ENCODE measurements at places on chromosomes 3 and 15.

DNA sequence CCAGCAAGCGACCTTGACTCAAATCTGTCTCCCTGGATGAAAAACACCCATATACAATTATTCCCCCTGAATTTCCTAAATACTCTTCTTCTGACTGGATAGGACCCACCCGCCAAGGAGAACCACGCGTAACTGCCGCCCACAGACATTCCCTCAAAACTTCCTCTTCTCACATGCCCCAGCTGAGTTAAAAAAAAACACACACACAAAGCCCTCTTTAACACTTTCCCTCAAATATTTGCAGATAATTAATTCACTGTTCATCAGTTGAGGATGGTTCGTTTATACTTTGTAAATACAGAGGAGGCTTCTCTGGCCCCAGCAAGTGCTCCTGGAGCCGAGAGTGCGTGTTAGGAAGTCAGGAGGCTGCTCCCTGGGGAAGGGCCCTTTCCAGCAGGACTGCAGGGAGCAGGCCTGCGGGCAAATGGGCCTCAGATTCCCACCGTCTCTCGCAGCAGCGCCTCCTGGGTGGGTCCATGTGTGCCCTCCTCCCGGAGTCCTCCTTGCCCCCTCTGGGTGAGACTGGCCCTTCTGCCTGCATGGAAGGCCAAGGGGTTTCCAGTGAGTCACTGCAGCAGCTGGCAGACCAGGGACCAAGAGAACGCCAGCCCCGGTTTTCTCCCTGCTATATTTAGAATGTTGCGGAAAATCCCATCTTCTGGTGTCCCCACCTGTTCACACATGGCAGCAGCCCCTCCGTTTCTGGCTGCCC, 46.8 kb downstream of the MGLL start:
- peak; percentile 37 for DNase-seq

DNA sequence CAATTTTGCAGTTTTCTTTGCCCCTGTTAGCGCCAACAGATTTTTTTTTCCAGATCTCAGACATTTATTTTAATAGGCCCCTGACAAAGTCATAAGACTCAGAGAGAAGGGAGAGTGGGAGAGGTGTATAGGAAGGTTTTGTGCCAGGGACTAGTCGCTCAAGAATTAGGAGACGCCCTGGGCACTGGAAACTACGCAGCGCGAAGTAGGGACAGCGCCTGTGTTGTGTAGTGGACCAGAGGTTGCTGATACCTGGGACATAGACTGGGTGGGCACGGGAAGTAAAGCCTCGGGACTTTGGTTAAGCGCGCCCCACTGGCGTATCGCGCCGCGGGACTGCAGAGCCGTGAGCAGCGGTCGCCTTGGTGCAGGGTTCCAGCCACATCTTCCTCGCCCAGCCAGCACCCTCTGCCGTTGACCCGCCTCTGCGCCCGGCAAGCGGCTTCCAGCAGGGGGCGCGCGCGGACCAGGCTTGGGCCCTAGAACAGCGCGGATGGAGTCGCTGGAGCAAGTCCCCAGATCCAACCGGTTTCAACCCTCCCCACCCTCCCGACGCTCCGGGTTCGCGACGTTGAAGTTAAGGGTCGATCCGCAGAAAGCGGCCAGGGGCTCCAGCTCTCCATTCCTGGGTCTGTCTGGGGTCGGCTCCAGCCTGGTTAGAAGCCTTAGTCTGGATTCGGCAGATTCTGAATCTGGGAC, 3.0 kb upstream of the ISLR2 start:
- DNase-seq: peak; percentile 80

DNA sequence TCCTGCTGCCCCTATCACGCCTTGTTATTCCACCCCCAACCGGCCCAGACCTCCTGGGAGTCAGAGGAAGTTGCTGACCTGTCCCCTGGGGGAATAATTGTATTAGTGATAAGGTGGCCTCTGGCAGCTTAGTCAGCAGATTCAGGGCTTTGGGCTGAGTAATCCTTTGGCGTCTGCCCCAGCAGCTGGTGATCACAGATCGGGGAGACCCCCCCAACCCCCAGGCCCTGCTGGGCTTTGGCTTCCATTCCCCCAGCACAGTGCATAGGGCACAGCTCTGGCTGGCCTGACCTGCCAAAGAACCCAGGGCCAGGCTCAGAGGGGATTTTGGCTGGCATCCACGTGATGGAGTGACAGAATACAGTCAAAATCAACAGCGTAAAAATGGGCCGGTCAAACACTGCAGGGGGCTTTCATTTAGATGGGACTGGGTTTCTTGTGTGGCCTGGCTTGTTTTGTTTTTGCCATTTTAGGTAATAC, 3.9 kb upstream of the NR2E3 start:
- no peak for DNase-seq

GRCh38 chr15:101558221-101558941, 68.9 kb upstream of the PCSK6 start:
- no peak for DNase-seq

GRCh38 chr3:2452249-2452648, 353.6 kb downstream of the CNTN4 start:
- DNase-seq: no peak

GRCh38 chr3:83770664-83771402, 1188.0 kb upstream of the CADM2 start:
- no peak for DNase-seq

GRCh38 chr3:155441026-155441425, 147.5 kb upstream of the STRIT1 start:
- DNase-seq: no peak

DNA sequence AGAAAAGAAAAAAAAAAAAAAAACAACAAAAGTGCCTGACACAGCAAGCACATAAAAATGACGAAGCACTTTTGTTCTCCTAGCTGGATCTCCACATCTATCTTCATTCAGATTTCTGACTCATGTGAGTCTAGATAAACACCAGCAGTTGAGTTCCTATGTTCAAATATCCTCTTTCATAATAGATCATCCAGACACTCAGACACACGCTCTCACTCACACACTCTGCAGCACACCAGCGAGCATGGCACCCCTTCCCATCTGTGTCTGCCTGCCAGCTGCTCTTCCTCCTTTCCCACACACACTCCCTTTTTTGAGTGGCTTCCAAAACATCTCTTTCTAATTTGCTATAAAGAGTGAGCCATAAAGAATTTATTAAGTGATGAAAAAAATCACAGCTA, 19.8 kb upstream of the CELF6 start:
- DNase-seq: peak; percentile 13

- DNase-seq: no peak
Measured at GRCh38 chr3:36373666-36374065, 6.6 kb upstream of the STAC start.

DNA sequence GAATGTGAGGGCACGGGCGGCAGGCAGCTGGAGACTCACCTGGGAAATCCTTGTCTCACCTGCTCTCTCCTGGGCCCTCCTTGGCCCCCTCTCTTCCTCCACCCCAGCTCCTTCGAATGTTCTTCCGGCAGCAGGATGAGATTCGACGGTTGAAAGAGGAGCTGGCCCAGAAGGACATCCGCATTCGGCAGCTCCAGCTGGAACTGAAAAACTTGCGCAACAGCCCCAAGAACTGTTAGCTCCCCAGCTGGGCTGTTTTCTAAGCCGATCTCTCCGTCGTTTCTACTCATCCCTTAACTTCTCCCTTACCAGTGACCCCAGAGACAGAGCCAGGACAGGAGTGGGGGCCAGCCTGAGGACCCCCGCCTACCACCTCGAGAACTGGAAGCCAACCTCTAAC, 95.0 kb downstream of the ANP32A start:
- no peak for DNase-seq

GRCh38 chr3:119300991-119301391, 6.8 kb downstream of the ARHGAP31 start:
- DNase-seq: no peak

- peak; percentile 56 for DNase-seq
Measured at GRCh38 chr3:168884353-168884903, 779.1 kb downstream of the MECOM start.

DNA sequence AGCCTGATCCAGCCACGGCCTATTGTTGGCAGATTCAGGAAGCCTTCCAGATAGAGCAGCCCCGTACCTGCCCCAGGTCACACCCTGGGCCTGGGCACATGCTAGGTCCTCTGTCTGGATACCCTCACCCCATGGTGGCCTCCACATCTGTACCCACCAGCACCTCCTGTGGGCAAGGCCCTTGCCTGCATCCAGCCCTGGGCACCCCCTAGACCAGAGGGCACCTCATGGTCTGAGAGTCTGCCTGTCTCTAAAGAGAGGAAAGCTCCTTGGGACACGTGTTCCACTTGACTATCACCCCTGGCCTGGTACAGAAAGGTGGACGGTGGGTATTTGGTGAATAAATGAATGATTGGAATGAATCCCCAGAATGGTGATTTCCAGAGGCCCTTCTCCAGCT, 8.9 kb upstream of the COMMD4 start:
- DNase-seq: no peak

- DNase-seq: no peak
Measured at GRCh38 chr3:54376142-54376807, 253.9 kb downstream of the CACNA2D3 start.
